ENCODE measurements at places on chromosomes 5 and 9. TPM values are rescaled to one million over a fixed set of nuclear protein-coding genes. Genes with fewer than 3 reads are reported as not detected.

Gene CCDC171
- 4.3 TPM for total RNA-seq

Gene PCDHGA9
- total RNA-seq: 18.6 TPM

Gene CCNO
- total RNA-seq: 0.35 TPM

Gene FOXD4L3
- not detected for total RNA-seq

Gene C5orf58
- total RNA-seq: not detected

Gene PCDHGA7
- 12.2 TPM for total RNA-seq

Gene LCN15
- total RNA-seq: not detected

Gene SVEP1
- total RNA-seq: 32.0 TPM

Gene PCDHB13
- total RNA-seq: 16.1 TPM

Gene HRCT1
- 20.4 TPM for total RNA-seq

Gene DRD1
- total RNA-seq: 0.41 TPM

Gene CBY3
- not detected for total RNA-seq

Gene NEUROG1
- total RNA-seq: not detected

Gene SAXO1
- 0.27 TPM for total RNA-seq

Gene OR13J1
- total RNA-seq: not detected

Gene SLC1A1
- 3.7 TPM for total RNA-seq

Gene CCIN
- total RNA-seq: 2.3 TPM

Gene CORO2A
- total RNA-seq: 3.1 TPM

Gene DNAJB5
- 61.5 TPM for total RNA-seq

Gene IFNA13
- not detected for total RNA-seq

Gene PGM5
- 94.1 TPM for total RNA-seq

Gene ARID3C
- total RNA-seq: not detected

Gene GRXCR2
- total RNA-seq: not detected

Measured in thoracic aorta (tissue), 2 donors.